ENCODE measurements at places on chromosomes 3 and 15. TPM values are rescaled to one million over a fixed set of nuclear protein-coding genes. Genes with fewer than 3 reads are reported as not detected.

- no peak for DNase-seq
- H3K27ac ChIP-seq: no peak overlapping the region
- no peaks in the 10 kb centered on the region for H3K36me3 ChIP-seq
- H3K4me1 ChIP-seq: peaks cover 8% of the 10 kb centered on the region
- no peak overlapping the region for H3K4me3 ChIP-seq
These were observed 30.5 kb downstream of the LOXL1 start for GRCh38 chr15:73956743-73957135.

GRCh38 chr15:72197460-72198355, at the start of gene GRAMD2A:
Gene GRAMD2A, minus strand, starts transcription at chr15:72197787.
- H3K4me3 ChIP-seq: peak within 1 kb of the TSS; percentile 28
- peak; percentile 27 for DNase-seq
- no peak within 1 kb of the TSS for H3K27ac ChIP-seq
- no peaks in the 10 kb centered on the region for H3K4me1 ChIP-seq
- H3K36me3 ChIP-seq: peaks cover 19% of the 10 kb centered on the region

- DNase-seq: peak; percentile 26
- no peaks in the 10 kb centered on the region for H3K27me3 ChIP-seq
- H3K36me3 ChIP-seq: no peaks in the 10 kb centered on the region
These were observed 62.1 kb downstream of the RASGRF1 start for GRCh38 chr15:79028411-79028964.

- H3K36me3 ChIP-seq: no peaks in the 10 kb centered on the region
- H3K4me1 ChIP-seq: no peaks in the 10 kb centered on the region
- no peak for DNase-seq
- no peak overlapping the region for H3K4me3 ChIP-seq
- H3K27ac ChIP-seq: no peak overlapping the region
- no peaks in the 10 kb centered on the region for H3K27me3 ChIP-seq
These were observed 40.1 kb upstream of the CD47 start for GRCh38 chr3:108130701-108131474.

DNA sequence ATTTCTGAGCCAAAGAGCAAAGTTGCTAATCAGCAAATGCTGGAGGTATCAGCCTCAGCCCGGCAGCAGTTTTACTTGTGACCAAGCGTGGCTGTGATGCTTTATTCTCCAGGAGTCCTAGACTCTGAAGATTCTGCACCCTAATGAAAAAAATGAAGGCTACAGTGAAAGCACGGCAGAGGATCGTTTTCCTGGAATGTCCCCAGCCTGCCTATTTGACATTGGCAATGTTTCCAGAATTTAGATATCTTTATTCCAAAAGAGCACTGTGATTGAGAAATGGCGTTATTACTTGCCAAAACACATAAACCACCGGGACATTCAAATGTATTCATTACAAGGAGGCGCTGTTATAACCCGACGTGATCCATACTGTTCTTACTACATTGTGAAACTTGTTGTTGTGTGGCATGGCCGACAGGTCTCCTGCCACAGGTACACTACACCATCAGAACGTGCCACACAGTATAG, 263.8 kb downstream of the SLCO3A1 start:
- H3K4me3 ChIP-seq: no peak overlapping the region
- H3K27me3 ChIP-seq: no peaks in the 10 kb centered on the region
- DNase-seq: no peak
- no peaks in the 10 kb centered on the region for H3K36me3 ChIP-seq
- H3K27ac ChIP-seq: no peak overlapping the region
- H3K4me1 ChIP-seq: peaks cover 10% of the 10 kb centered on the region

CCR3 gene
- not detected for total RNA-seq

DNA sequence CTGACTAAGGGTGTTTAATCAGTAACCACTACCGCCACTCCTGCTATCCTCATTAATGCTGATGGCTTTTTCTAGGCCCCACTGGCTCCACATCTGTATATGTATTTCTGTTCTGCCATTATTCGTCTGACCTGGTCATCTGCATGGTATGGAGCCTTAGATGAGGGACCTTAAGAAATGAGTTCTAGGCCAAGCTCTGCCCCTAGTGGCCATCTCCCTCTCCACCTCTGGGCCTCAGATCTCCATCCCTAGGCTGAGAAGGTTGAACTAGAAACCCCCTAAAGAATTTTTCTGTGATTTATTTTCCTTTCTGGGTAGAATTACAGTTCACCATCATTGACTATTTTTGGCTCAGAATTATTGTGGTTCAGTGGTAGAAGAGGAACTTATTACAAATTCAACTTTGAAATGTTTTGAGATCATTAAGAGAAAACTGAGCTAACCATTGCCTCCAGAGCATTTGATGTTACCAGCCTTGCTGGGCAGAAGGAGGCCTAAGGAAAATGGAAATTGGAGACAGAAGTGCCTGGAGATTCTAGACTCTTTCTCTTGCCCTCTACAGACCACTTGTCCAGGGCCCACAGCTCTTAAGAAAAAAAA, 325.2 kb upstream of the NR2E3 start:
- H3K27ac ChIP-seq: no peak overlapping the region
- no peaks in the 10 kb centered on the region for H3K27me3 ChIP-seq
- no peaks in the 10 kb centered on the region for H3K36me3 ChIP-seq
- no peak for DNase-seq
- H3K4me1 ChIP-seq: no peaks in the 10 kb centered on the region

GOLGA6B gene
- total RNA-seq: not detected

DNA sequence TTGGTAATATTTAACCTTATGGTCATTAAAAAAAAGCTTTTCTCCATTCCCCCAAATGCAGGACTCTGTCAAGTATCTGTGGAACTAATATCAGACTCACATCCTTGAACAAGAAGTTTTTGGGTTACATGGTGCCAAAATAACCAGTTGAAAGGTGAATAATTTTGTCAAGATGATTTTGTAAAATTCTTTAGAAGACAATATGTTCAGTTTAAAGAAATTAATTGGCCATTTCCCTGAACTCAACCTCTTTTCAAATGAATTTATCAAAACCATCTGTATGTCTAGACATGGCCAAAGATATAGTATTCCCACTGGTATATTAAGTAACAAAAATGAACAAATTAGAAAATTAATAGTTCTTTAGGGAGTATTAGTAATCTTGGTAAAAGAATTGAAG, 280.5 kb downstream of the MBNL1 start:
- no peaks in the 10 kb centered on the region for H3K36me3 ChIP-seq
- DNase-seq: no peak
- H3K4me1 ChIP-seq: no peaks in the 10 kb centered on the region
- no peaks in the 10 kb centered on the region for H3K27me3 ChIP-seq
- H3K4me3 ChIP-seq: no peak overlapping the region
- H3K27ac ChIP-seq: no peak overlapping the region

DNA sequence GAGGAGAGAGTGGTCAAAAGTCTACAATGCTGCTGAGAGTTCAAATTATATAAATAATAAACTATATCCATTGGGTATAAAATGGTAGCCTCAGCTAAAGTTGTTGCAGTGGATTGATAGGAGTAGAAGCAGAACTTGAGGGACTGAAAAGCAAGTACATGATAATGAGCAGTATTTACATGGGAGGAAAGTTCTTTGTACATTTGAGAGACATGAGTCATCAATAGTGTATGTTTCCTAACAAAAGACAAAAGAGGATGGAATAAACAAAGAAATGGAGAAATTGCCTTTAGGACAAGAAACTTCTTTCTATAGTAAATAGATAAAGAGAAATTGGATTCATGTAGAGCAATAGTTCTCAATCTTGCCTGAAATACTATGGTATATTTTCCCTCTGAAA, 110.0 kb upstream of the PLSCR5 start:
- H3K36me3 ChIP-seq: no peaks in the 10 kb centered on the region
- no peaks in the 10 kb centered on the region for H3K4me1 ChIP-seq
- no peak for DNase-seq
- H3K4me3 ChIP-seq: no peak overlapping the region

DNA sequence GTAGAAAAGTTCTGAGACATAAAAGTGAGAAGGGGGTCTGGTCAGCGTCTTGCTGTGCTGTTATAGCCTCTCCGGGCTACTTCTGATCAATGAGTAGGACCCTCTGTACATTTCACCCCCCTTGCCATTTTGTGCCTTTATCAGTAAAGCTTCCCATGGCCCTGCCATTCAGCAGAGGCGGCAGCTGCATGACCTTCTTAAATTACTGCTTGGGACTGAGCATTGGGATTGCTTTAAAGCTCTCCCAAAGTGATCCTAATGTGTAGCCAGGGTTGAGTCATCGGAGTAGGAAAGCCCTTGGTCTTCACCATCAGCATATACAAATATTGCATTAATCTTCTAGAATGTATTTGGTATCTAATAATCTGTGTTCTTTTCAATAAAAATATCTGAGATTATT, 70.2 kb downstream of the FMN1 start:
- peaks cover 15% of the 10 kb centered on the region for H3K4me1 ChIP-seq
- DNase-seq: no peak
- H3K27me3 ChIP-seq: no peaks in the 10 kb centered on the region
- H3K27ac ChIP-seq: no peak overlapping the region
- no peaks in the 10 kb centered on the region for H3K36me3 ChIP-seq

- no peaks in the 10 kb centered on the region for H3K4me1 ChIP-seq
- DNase-seq: no peak
- no peak overlapping the region for H3K27ac ChIP-seq
- H3K36me3 ChIP-seq: no peaks in the 10 kb centered on the region
- no peak overlapping the region for H3K4me3 ChIP-seq
- H3K27me3 ChIP-seq: no peaks in the 10 kb centered on the region
These were observed 24.4 kb downstream of the POLR2M start for GRCh38 chr15:57730876-57731275.

Data from transverse colon (tissue), 4 donors.